ENCODE measurements at places on chromosomes 5 and 9.

- no peak for DNase-seq
Observed at GRCh38 chr9:79001012-79001411, 570.8 kb upstream of the TLE4 start.

DNA sequence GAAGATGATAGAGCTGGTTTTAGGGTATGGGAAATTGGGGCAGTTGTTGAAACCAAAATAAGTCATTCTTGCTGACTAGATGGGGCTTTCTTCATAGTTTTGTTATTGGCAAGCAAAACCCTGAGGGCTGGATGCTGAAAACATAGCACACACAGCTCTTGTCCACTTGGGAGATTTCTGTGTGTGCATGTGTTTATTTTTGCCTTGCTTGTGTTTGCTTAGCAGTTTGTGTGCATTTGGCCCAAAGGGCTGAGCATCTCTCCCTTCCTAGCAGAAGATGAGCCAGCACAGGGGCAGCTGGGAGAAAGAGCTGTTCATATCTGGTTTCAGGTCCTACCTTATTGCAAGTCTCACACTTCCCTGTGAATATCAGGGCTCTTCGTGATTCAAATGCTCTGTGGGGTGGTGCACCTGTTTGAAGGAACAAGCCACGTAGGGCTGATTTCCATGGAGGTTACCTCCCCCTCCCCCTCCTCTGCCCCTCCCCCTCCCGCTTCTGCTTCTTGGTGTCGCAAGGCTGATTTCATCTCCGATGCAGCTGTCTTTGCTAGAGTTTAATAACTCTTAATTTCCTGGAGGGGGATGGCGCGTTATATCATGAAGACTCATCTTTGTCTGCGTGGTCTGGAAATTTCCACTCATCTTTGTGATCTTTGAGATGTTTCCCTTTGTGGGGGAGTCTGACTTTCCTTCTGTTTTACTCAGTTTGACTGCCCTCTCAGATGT, 296.5 kb downstream of the ARHGAP26 start:
- DNase-seq, result peak; percentile 52

DNA sequence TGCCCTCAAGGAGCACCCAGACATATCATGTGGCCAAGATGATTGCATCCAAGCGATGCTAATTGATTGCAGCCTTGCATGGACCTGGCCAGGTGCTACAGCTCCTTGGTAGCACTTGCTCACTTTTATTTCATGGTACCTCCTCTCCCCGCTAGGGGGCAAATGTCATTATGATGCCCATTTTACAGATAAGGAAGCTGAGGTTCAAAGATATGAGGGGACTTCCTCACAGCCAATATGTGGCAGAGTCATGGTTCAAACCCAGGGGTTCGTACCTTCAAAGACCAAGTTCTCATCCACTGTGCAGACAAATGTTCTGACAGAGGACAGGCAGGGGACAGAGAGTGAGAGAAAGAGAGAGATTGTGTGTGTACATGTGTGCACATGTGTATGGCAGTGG, 21.9 kb upstream of the KCNMB1 start:
- no peak for DNase-seq

DNA sequence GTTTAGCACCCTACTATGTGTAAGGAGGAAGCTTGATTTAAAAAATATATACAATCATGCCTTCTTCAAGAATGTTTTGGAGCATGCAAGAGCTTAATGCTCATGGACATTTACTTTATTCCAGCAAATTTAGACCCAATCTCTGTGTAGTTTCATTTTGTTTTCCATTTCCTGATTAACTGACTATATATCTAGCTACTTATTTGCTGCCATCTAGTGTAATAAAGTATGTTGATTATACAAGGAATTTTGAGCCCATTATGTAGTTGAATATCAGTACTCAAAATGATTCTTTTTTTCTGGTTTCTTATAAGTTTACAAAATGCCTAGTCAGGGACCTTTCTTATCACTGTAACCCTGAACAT, 100.0 kb upstream of the CCDC152 start:
- DNase-seq, result no peak

- no peak for DNase-seq
Observed at GRCh38 chr5:3325972-3326840, 269.4 kb upstream of the IRX1 start.

DNA sequence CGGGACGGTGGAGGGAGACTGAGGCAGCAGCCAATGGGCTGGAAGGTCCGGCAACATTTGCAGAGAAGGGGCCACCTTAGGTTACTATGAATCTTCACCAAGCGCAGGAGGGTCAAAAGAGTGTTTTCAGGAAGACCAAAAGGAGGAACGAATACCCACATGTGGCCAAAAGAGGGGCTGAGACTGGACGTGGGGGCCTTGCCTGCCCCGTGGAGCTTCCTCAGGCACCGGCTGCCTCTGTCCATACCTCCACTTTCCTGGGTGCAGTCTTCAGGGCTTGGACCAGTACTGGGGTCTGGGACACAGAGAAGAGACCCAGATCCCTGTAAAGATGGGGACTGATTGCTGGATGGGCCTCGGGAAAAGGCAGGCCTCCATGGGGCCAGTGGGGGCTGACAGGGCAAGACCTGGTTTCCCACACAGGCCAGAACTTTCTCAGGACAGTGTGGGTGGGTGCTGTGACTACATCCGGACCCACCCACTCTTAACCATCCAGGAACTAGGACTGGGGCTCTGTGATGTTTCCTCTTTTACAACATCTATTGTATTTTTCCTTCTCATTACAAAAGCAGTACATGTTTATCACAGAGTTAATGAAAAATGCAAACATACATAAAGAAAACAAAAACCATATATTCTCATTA, 294.7 kb downstream of the ZSWIM6 start:
- no peak for DNase-seq

- DNase-seq, result no peak
Observed at GRCh38 chr9:35755071-35755470, 995 bp upstream of the MSMP start.

DNA sequence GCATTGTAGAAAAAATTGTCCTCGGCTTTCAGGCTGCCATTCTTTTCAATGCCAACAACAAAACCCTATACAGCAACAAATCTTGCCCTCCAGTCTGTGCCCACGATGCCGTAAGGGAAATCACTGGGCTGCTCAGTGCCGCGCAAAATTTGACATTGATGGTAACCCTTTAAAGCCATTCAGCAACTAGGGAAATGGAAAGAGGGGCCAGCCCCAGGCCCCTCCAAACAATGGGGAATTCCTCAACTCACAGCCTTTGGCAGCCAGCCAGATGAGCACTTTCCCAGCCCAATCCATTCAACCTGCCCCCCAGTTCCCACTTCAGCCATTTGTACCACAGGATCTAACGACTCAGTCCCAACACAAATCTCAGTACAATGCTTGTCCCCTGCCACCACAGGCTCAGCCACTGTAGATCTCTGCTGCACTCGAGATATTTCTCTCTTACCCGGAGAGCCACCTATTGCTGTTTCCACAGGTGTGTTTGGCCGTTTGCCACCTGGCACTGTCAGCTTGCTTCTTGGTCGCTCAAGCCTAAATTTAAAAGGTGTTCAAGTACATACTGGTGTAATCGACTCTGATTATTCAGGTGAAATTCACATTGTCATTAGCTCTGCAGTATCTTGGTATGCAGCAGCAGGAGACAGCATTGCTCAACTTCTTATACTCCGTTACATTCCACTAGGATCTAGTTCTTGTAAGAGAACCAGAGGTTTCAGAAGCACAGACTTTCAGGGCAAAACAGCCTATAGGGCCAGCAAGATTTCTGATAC, 103.3 kb downstream of the SYK start:
- peak; percentile 44 for DNase-seq

DNA sequence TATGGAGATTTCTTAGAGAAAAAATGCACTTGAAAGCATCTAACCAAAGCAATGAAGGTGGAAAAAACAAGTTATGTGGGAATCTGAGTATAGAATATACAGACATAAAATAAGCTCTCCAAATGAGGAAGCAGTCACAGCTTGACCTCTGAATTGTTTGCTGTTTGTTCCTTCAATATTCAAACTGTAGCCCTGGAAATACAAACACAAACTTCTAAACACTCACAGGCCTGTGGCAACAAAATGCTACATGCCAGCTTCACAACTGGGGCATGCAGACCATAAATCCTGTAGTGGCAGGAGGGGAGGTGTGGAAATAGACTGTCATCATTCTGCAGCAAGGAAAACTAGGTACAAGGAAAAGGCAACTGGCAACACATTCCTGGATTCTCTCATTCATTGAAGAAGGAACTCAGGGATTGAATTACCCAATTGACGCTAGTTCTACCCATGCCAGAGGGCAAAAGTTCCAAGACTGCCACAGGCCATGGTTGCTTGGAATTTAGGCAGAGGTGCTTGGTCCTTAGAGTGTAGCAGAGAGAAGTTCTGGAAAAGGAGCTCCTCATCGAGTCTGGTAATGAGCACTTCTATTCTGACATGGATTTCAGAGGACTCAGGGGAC, 349.6 kb downstream of the PDE4D start:
- DNase-seq, result peak; percentile 65

DNA sequence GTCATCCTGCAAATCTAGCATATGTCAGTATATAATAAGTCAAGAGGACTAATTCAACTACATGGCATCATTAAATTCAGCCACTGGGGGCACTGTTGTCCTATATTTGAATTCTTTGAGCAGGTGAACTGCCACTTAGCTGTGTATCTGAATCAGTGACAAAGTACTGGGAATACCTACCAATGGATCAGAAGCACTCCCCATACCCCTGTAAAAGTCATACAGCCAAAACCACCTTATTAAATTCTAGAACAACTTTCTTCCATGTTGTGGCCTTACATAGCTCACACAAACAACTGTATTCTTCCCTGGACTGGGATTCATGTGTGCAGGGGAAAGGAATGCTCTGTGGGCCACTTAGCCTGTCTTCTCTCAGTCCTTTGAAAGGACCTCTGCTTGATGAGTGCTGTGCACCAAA, 57.4 kb upstream of the PLPP6 start:
- peak; percentile 20 for DNase-seq

DNA sequence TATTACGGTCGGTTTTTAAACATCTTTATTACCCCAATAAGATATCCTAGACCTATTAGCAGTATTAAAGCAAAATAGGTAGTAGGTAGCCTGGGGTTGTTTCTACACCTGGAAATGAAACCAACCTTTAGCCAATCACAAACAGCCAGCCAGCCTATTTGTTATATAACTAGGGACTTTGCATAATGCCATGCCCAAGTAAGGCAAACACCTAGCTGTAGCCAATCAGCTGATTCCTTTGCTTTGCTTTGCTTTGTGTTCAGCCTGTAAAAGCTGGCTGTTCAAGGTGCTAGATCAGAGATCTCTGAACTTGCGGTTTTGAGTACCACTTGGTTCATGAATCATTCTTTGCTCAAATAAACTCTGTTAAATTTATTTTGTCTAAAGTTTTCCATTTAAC, 46.5 kb upstream of the SETD9 start:
- DNase-seq, result no peak

GRCh38 chr9:33170464-33171415, 3.6 kb upstream of the B4GALT1 start:
- peak; percentile 22 for DNase-seq

GRCh38 chr5:18299166-18299565, 664.9 kb downstream of the TAF11L14 start:
- no peak for DNase-seq
